ENCODE measurements at places on chromosomes 5 and 9. TPM values are rescaled to one million over a fixed set of nuclear protein-coding genes. Genes with fewer than 3 reads are reported as not detected.

- DNase-seq = no peak
Observed at GRCh38 chr5:58156361-58156760, 303.5 kb downstream of the PLK2 start.

DNA sequence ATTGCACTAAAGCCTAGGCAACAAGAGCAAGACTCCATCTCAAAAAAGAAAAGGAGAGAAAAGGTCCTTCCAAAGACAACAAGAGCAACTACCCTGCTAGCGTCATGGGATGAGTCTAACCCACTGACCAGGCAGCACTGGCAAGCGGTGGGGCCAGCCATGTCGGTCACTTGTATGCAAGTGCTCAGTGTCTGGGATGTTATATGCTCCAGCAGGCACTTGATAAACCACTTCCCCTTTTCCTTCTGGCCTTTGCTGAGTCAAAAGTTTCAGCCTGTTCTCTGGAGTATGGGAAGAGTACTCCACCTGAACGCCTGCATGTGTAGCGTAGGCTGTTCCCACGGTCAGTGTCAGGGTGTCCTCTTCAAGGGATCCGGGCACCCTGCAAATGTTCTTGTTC, 9.2 kb upstream of the MXD3 start:
- DNase-seq = no peak

DNA sequence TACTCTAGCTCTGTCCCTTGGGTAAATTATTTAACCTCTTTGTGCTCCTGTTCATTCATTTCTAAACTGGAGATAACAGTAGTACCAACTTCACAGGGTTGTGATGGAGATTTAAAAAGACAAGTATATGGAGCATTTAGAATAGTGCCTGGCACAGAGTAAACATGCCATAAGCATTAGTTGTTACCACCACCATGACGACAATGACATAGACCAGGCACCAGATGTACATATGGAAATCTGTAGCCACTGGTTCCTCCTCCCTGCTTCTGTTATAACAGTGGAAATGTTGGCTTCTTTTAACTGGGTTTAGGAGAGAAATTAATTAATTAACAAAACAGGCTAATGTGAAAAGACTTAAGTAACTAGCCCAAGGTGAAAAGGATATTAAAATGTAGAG, 217.5 kb downstream of the DENND1A start:
- DNase-seq = no peak

DNA sequence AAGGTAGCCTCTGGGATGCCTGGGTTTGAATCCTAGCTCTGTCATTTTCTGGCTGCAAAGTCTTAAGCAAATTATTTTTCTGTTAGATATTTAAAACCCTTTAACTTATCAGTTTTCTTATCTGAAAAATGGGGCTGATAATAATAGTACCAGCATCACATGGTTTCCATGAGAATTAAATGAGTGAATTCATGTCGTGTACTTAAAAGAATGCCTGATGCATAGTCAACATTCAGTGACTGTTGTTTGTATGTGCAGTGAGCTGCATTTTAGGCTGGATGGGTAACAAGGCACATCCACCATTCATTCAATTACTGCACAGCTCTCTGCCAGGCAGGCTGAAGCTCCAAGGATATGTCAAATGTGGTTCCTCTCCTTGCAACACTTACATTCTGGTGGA, 122.0 kb downstream of the PPP2R2B start:
- no peak for DNase-seq

KIAA0825 gene
- 4.3 TPM for total RNA-seq

OTULINL gene
- 2.1 TPM for total RNA-seq
